HFFc6 (cell line): ENCODE measurements at places on chromosomes 3 and 15. TPM values are rescaled to one million over a fixed set of nuclear protein-coding genes. Genes with fewer than 3 reads are reported as not detected.

GPR171 gene
- not detected in 3 replicates for total RNA-seq

CRTAP gene
- total RNA-seq, result 292 to 321 TPM (median 296 TPM) in 3 replicates

KLHL40 gene
- not detected in 3 replicates for total RNA-seq

TMEM158 gene
- 28.6 to 78.2 TPM (median 45.3 TPM) in 3 replicates for total RNA-seq

TMEM108 gene
- total RNA-seq, result not detected in 3 replicates

TRAT1 gene
- total RNA-seq, result not detected in 3 replicates

TMOD2 gene
- total RNA-seq, result 12.1 to 13.9 TPM (median 12.6 TPM) in 3 replicates

GRCh38 chr3:2826453-2826852 lies 283.7 kb downstream of the IL5RA start:
- H3K36me3 ChIP-seq, result no peaks in the 10 kb centered on the region
- no peaks in the 10 kb centered on the region for H3K27me3 ChIP-seq

- H3K36me3 ChIP-seq, result no peaks in the 10 kb centered on the region
- peak overlapping the region; percentile 95 for H3K4me3 ChIP-seq
- peak; percentile 74 for DNase-seq
- H3K4me1 ChIP-seq, result peaks cover 73% of the 10 kb centered on the region
- no peaks in the 10 kb centered on the region; the same call in 1 of the 2 replicates for H3K27me3 ChIP-seq
Observed at GRCh38 chr15:57220205-57220604, 156.1 kb upstream of the CGNL1 start.

DNA sequence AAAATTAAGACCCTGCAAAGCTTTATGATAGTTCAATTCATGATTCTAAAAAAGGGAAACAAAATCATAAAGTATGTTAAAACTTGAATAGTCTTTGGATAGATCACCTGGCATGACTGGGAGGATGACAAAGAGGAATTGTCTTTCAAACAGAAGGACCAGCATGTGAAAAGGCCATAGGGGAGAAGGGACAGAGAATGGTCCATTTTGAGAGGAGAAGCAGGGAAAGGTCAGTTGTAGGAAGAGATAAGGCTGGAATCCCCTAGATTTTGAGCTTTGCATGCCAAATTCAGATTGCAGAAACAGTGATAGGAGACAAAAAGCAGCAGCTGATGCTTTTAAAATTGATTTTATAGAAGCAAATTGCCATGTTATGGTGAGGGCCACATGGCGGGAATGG lies 12.7 kb downstream of the PROS1 start:
- H3K36me3 ChIP-seq, result no peaks in the 10 kb centered on the region
- no peak overlapping the region for H3K27ac ChIP-seq
- peaks cover 19% of the 10 kb centered on the region for H3K27me3 ChIP-seq
- no peaks in the 10 kb centered on the region for H3K4me1 ChIP-seq
- no peak for DNase-seq
- no peak overlapping the region for H3K4me3 ChIP-seq

DNA sequence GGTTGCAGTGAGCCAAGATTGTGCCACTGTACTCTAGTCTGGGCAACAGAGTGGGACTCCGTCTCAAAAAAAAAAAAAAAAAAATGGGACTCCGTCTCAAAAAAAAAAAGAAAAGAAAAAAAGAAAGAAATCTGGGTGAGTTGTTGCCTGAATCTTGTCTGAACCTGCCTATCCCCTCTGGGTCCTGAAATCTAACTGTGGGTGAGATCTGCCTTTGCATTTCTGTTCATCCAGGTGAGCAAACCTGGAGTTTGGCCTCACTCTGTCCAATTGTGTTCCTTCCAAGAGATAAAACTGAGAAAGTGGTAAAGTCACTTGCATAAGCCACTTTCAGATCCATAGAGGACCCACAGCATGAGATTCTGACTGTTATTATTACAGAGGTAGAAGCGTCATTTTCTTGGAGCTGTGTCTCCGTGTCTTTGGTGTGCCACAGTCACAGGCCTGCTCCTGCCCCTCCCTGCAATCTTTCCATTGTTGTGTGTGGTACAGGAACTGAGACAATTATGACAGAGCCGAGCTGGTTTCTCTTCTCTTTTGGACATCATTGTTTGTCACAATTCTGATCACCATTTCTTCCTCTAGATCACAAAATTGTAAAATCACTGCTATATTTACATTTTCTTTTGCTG lies 235.9 kb downstream of the LPP start:
- H3K4me3 ChIP-seq, result peak overlapping the region; percentile 49
- H3K36me3 ChIP-seq, result 0 out of 2 replicates have a peak, but pooled peaks cover 4% of the 10 kb centered on the region
- DNase-seq, result no peak

GRCh38 chr15:80288131-80288530 lies 36.1 kb upstream of the CTXND1 start:
- no peak overlapping the region for H3K27ac ChIP-seq
- peaks cover 10% of the 10 kb centered on the region for H3K27me3 ChIP-seq
- H3K4me3 ChIP-seq, result no peak overlapping the region
- no peak for DNase-seq
- no peaks in the 10 kb centered on the region for H3K4me1 ChIP-seq

GRCh38 chr3:16177962-16178627 lies 3.6 kb downstream of the GALNT15 start:
- H3K4me1 ChIP-seq, result peaks cover 97% of the 10 kb centered on the region
- peak overlapping the region; percentile 22; the same call in 1 of the 2 replicates for H3K27ac ChIP-seq
- peaks cover 1% of the 10 kb centered on the region; the same call in 1 of the 2 replicates for H3K27me3 ChIP-seq
- peak overlapping the region; percentile 59 for H3K4me3 ChIP-seq
- peaks cover 2% of the 10 kb centered on the region; the same call in 1 of the 2 replicates for H3K36me3 ChIP-seq
- DNase-seq, result peak; percentile 76

DNA sequence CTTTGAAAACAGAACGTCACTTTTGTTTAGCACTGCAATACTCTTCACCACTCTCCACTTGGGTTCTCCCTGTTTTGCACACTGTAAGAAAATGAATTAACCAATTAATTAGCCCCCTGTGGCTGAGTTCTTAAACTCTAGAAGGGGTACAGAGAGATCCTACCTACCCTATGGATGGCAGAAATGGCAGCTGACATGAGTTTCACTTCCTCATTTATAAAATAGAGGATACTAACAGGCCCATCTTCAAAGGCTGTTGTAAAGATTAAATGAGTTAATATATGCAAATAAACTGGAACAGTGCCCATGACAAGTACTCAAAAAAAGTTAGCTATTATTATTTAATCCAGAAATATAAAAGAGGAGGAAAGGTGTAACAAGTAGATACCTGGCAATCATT lies 36.9 kb downstream of the SUCLG2 start:
- DNase-seq, result no peak
- H3K4me1 ChIP-seq, result no peaks in the 10 kb centered on the region
- no peak overlapping the region for H3K4me3 ChIP-seq
- peaks cover 47% of the 10 kb centered on the region for H3K36me3 ChIP-seq

DNA sequence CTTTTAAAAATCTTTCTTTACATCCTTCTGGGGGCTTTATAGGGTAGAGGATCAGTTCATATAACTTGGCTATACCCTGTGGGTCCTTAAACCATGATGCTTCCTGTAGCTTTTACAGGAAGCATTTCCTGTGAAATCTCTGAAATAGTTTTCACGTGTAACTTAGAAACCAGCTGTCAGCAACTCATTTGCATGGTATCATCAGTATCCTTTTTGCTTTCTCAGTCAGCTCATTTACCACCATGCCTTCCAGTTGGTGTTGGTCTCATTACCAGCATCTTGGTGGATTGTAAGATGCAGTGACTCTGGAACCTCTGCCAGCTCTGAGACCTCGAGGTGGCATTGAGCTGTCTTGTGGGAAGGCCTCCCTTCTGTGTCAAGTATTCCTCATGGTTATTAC lies 96.7 kb upstream of the MYZAP start:
- DNase-seq, result no peak
- H3K36me3 ChIP-seq, result no peaks in the 10 kb centered on the region
- no peak overlapping the region for H3K4me3 ChIP-seq
- peaks cover 7% of the 10 kb centered on the region for H3K4me1 ChIP-seq
- peaks cover 6% of the 10 kb centered on the region for H3K27me3 ChIP-seq

GRCh38 chr15:68334661-68335124 lies 57.1 kb downstream of the FEM1B start:
- H3K27me3 ChIP-seq, result peaks cover 25% of the 10 kb centered on the region
- H3K36me3 ChIP-seq, result no peaks in the 10 kb centered on the region
- peaks cover 15% of the 10 kb centered on the region for H3K4me1 ChIP-seq
- H3K4me3 ChIP-seq, result no peak overlapping the region

- DNase-seq, result peak; percentile 33
- no peak overlapping the region for H3K27ac ChIP-seq
- peaks cover 3% of the 10 kb centered on the region; the same call in 1 of the 2 replicates for H3K27me3 ChIP-seq
- no peak overlapping the region for H3K4me3 ChIP-seq
Observed at GRCh38 chr3:56119575-56120349, 348.5 kb downstream of the ERC2 start.

DNA sequence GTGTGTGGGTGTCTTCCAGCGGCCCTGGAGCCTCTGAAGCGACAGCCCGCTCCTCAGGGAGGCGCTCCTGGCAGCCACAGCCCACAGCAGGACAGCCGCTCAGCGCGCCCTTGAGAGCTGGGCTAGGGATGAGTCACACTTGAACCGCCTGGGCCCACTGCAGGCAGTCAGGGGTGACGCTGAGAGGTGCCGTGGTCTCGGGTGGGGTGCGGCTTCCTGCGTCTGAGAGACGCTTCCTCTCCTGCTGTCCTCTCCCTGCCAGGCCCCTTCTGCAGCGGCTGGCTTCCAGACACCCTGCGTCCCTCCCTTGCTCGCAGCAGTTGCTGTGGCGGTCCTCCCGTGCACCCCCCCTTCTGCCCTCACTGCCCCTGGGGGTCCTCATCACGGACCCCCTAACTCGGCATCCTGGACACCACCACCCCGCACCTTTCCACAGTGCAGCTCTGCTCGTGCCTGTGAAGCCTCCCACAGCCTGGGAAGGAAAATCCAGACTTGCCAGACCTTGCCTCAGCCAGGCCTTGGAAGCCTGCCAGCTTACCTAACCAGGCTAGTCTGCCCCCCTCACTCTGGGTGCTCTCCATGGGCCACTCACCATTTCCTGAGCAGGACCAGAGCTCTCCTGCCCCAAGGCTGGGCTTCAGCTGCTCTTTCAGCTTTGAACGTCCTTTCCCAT lies 1.1 kb upstream of the SPTBN5 start:
- peak; percentile 78 for DNase-seq
- peak overlapping the region; percentile 34 for H3K4me3 ChIP-seq
- peaks cover 14% of the 10 kb centered on the region for H3K4me1 ChIP-seq
- 0 out of 2 replicates have a peak, but pooled peaks cover 4% of the 10 kb centered on the region for H3K36me3 ChIP-seq
- H3K27me3 ChIP-seq, result peaks cover 2% of the 10 kb centered on the region; the same call in 1 of the 2 replicates

DNA sequence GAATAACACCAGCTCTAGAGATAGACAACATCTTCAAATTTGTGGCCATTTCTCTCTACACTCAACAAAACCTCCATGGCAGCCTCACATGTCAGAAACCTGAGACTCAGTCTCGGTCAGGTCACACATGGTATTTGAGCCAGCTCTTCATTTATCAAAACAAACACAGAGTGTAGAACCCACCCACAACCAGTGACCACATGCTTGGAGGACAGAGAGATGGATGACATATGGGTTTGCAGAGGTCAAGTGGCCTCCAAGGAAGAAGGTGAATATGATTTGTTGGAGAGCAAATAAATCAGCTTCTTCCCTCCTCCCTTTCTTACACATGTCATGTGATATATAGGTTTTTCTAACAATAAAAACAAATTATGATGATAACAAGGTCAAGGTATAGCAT lies 278.1 kb upstream of the LRTM1 start:
- H3K36me3 ChIP-seq, result peaks cover 10% of the 10 kb centered on the region; the same call in 1 of the 2 replicates
- no peak overlapping the region for H3K27ac ChIP-seq
- H3K4me3 ChIP-seq, result no peak overlapping the region
- peaks cover 42% of the 10 kb centered on the region for H3K4me1 ChIP-seq
- no peaks in the 10 kb centered on the region; the same call in 1 of the 2 replicates for H3K27me3 ChIP-seq

DNA sequence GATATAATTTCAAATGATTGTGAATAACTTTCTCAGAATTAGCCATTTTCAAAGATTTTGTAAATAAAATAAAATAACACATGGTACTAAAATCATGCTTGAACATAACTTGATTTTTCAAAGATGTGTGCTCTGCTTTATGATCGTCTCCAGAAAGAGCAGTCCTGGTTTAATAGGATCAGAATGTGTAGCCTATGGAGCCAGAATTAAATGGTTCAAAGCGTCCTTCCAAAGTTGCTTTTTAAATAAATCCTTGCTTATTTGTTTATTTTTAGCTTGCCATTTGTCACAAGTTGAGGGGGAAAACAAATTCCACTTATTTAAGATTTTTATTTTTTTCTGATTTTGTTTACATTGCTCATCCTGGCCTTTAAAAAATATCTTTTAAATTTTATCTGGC lies 123.7 kb upstream of the SPRED1 start:
- H3K36me3 ChIP-seq, result no peaks in the 10 kb centered on the region
- peak overlapping the region; percentile 90 for H3K4me3 ChIP-seq
- H3K4me1 ChIP-seq, result peaks cover 52% of the 10 kb centered on the region
- DNase-seq, result no peak
- no peaks in the 10 kb centered on the region; the same call in 1 of the 2 replicates for H3K27me3 ChIP-seq
- H3K27ac ChIP-seq, result peak overlapping the region; percentile 96

GRCh38 chr3:149462581-149463011 lies 11.9 kb upstream of the TM4SF4 start:
- peaks cover 26% of the 10 kb centered on the region for H3K36me3 ChIP-seq
- H3K27me3 ChIP-seq, result no peaks in the 10 kb centered on the region
- DNase-seq, result peak; percentile 79
- H3K4me3 ChIP-seq, result peak overlapping the region; percentile 13; the same call in 1 of the 2 replicates
- H3K27ac ChIP-seq, result peak overlapping the region; percentile 88

- H3K36me3 ChIP-seq, result no peaks in the 10 kb centered on the region
- H3K4me1 ChIP-seq, result peaks cover 23% of the 10 kb centered on the region
- DNase-seq, result peak; percentile 54
Observed at GRCh38 chr3:48232734-48233133, 8.2 kb upstream of the ZNF589 start.

DNA sequence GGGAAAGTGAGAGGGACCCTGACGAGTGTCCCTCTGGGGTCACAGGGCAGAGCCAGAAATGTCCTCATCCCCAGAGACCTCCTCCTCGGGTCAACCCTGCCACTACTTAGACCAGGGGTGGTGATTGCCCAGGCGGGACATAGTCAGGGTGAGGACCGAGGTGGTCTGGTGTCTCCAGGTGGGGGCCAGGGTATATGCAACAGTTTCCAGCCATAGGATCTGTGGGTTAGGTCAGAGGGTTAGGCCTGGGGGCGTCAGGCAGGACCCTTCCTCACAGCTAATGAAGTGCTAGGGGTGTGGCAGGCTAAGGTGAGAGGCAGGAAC lies 22.3 kb upstream of the FBLN2 start:
- H3K27me3 ChIP-seq, result peaks cover 3% of the 10 kb centered on the region; the same call in 1 of the 2 replicates
- H3K36me3 ChIP-seq, result no peaks in the 10 kb centered on the region; the same call in 1 of the 2 replicates
- peaks cover 14% of the 10 kb centered on the region for H3K4me1 ChIP-seq
- DNase-seq, result no peak
- H3K4me3 ChIP-seq, result no peak overlapping the region

- peak overlapping the region; percentile 76 for H3K27ac ChIP-seq
- peak overlapping the region; percentile 54 for H3K4me3 ChIP-seq
- DNase-seq, result peak; percentile 31
- peaks cover 10% of the 10 kb centered on the region for H3K36me3 ChIP-seq
- H3K27me3 ChIP-seq, result no peaks in the 10 kb centered on the region
Observed at GRCh38 chr3:135989242-135989641, 23.7 kb downstream of the PPP2R3A start.

GRCh38 chr3:83524901-83525300 lies 1433.9 kb upstream of the CADM2 start:
- H3K27ac ChIP-seq, result no peak overlapping the region
- H3K27me3 ChIP-seq, result no peaks in the 10 kb centered on the region
- no peaks in the 10 kb centered on the region for H3K4me1 ChIP-seq
- no peaks in the 10 kb centered on the region for H3K36me3 ChIP-seq
- no peak for DNase-seq
